Colonic mucosa (tissue), 4 donors: ENCODE measurements at places on chromosomes 5 and 9. TPM values are rescaled to one million over a fixed set of nuclear protein-coding genes. Genes with fewer than 3 reads are reported as not detected.

GRCh38 chr9:90368241-90368640 lies 274.4 kb downstream of the DIRAS2 start:
- H3K27me3 ChIP-seq = no peaks in the 10 kb centered on the region
- no peak overlapping the region for H3K4me3 ChIP-seq
- H3K36me3 ChIP-seq = no peaks in the 10 kb centered on the region

GRCh38 chr5:124025306-124025845 lies 513.4 kb downstream of the CSNK1G3 start:
- no peak overlapping the region for H3K27ac ChIP-seq
- DNase-seq = no peak
- no peaks in the 10 kb centered on the region for H3K36me3 ChIP-seq
- H3K4me1 ChIP-seq = no peaks in the 10 kb centered on the region

DNA sequence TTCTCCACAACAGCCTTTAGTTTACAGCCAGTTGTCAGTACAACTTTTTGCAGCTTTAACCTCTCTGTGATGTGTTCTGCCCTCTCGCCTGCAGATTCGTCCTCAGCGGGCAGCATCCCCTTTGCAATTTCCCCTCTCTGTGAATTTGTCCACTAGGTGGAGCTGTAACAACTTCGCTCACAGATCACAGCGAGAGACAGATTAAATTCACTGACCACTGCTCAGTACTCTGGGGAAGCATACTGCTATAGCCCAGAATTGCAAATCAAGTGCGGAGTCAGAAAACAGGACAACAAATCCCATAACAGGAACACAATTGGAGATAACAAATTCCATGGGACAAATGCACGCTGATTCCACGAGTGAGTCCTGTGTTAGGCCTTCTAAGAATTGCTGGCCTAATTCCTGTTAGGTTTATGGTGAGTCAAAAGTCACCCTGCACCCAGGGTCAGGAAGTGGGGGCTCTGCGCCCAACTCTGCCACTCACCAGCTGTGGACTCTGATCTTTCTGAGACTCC lies 2124.9 kb downstream of the MAT2B start:
- H3K4me3 ChIP-seq = no peak overlapping the region
- peak; percentile 53 for DNase-seq
- no peak overlapping the region for H3K27ac ChIP-seq

- peak overlapping the region; percentile 28 for H3K4me3 ChIP-seq
- H3K4me1 ChIP-seq = peaks cover 14% of the 10 kb centered on the region
- H3K27ac ChIP-seq = no peak overlapping the region
- H3K27me3 ChIP-seq = no peaks in the 10 kb centered on the region
- no peaks in the 10 kb centered on the region for H3K36me3 ChIP-seq
Measured at GRCh38 chr9:137221506-137222111, 431 bp downstream of the RNF208 start.

GRCh38 chr9:133778336-133779013 lies 40.3 kb upstream of the SARDH start:
- no peaks in the 10 kb centered on the region for H3K36me3 ChIP-seq
- no peak for DNase-seq
- no peaks in the 10 kb centered on the region for H3K27me3 ChIP-seq
- H3K27ac ChIP-seq = no peak overlapping the region
- H3K4me1 ChIP-seq = no peaks in the 10 kb centered on the region

- no peaks in the 10 kb centered on the region for H3K4me1 ChIP-seq
- no peak overlapping the region for H3K4me3 ChIP-seq
- DNase-seq = no peak
- H3K27me3 ChIP-seq = peaks cover 41% of the 10 kb centered on the region
- H3K36me3 ChIP-seq = no peaks in the 10 kb centered on the region
Measured at GRCh38 chr9:126752881-126753670, 51.8 kb upstream of the ZBTB43 start.

GRCh38 chr9:135850737-135851136 lies 56.6 kb downstream of the CAMSAP1 start:
- no peaks in the 10 kb centered on the region for H3K4me1 ChIP-seq
- H3K36me3 ChIP-seq = no peaks in the 10 kb centered on the region
- H3K4me3 ChIP-seq = no peak overlapping the region
- H3K27ac ChIP-seq = no peak overlapping the region
- no peaks in the 10 kb centered on the region for H3K27me3 ChIP-seq
- no peak for DNase-seq

GRCh38 chr5:76025069-76025468 lies 58.1 kb upstream of the SV2C start:
- no peaks in the 10 kb centered on the region for H3K27me3 ChIP-seq
- H3K4me3 ChIP-seq = no peak overlapping the region
- no peaks in the 10 kb centered on the region for H3K4me1 ChIP-seq
- no peak overlapping the region for H3K27ac ChIP-seq
- DNase-seq = no peak
- H3K36me3 ChIP-seq = no peaks in the 10 kb centered on the region

- peak within 1 kb of the TSS; percentile 61 for H3K4me3 ChIP-seq
- H3K36me3 ChIP-seq = no peaks in the 10 kb centered on the region
- peak; percentile 72 for DNase-seq
- H3K4me1 ChIP-seq = no peaks in the 10 kb centered on the region
- H3K27ac ChIP-seq = peak within 1 kb of the TSS; percentile 60
Measured at GRCh38 chr9:83538172-83538889, at the start of gene FRMD3. Gene FRMD3 (minus strand): TSS chr9:83538401. CDS start chr9:83538231, 170 bp downstream.

DNA sequence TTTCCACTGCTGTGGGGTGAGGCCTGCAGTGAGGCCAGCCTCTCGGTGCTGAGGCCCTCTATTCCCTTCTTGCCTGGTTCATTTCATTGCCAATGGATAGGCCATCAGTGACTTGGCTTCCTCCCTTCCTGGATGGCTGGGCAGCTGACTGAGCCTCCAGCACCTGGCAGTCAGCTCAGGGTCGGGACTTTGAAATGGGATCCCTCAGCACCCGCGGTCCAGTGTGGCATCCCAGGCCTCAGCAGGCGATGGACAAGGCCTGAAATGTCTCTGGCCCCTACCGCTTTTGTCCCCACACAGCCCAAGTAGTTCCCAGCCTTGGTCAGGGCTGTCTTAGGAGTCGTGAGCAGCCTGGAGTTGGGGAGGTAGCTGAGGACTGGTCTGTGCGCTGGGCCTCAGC lies 17.2 kb downstream of the NDST1 start:
- peaks cover 10% of the 10 kb centered on the region for H3K4me1 ChIP-seq
- H3K4me3 ChIP-seq = no peak overlapping the region
- H3K27me3 ChIP-seq = no peaks in the 10 kb centered on the region
- DNase-seq = no peak
- H3K36me3 ChIP-seq = no peaks in the 10 kb centered on the region

GRCh38 chr5:78341440-78341839 lies 19.0 kb upstream of the SCAMP1 start:
- no peaks in the 10 kb centered on the region for H3K36me3 ChIP-seq
- H3K4me3 ChIP-seq = no peak overlapping the region
- no peaks in the 10 kb centered on the region for H3K4me1 ChIP-seq
- no peak overlapping the region for H3K27ac ChIP-seq
- H3K27me3 ChIP-seq = no peaks in the 10 kb centered on the region

RLN2 gene
- 0.48 TPM for total RNA-seq

PAEP gene
- total RNA-seq = not detected

MORN5 gene
- not detected for total RNA-seq

ANKRD18B gene
- 0.57 TPM for total RNA-seq

LCN6 gene
- 1.2 TPM for total RNA-seq

ZNF454 gene
- 1.4 TPM for total RNA-seq
